ENCODE measurements at places on chromosomes 7 and 10. TPM values are rescaled to one million over a fixed set of nuclear protein-coding genes. Genes with fewer than 3 reads are reported as not detected.

INHBA gene
- not detected for total RNA-seq

DNA sequence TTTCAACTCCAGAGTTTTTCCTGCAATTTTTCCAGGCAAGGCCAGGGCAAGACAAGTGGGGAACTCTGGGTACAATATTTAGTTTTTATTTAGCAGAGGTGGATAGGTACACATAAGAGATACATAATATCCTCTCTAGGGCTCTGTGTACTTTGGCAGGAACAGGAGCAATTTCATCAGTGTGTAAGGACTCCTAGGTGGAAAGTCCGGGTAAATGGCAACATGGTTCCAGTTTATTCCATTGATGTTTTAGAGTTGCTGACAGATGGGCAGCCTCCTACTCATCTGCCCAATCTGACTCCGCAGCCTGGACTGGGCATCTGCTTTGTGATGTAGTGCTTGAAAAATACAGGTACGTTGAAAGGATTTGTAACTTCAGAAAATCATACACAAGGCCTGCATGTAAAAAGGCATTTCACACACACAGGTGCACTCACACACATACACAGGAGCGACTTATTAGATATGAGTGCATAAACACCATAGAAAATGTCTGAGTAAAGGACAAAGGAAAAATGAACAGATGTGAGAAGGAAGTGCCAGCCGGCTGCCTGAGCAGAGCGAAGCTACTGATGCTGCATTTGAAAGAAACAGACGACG is 5.7 kb downstream of the PON1 start:
- DNase-seq = no peak

DNA sequence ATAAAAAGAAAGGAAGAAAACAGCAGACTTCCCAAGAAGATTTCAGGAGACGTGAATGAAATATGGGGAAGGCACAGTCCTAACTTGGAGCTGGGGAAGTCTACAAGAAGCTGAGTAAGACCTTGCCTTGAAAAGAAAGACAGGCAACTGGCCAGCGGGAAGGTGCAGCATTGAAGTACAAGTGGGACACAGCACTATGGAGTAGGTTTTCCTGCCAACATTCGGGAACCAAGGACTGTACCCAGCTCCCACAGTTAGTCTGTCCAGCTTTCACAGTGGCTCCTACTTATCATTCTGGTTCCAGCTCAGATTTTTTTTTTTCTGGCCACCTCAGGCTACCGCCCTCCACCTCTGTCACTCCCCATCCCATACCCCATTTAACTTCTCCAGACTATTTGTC is 10.0 kb downstream of the HPS1 start:
- no peak for DNase-seq

DNA sequence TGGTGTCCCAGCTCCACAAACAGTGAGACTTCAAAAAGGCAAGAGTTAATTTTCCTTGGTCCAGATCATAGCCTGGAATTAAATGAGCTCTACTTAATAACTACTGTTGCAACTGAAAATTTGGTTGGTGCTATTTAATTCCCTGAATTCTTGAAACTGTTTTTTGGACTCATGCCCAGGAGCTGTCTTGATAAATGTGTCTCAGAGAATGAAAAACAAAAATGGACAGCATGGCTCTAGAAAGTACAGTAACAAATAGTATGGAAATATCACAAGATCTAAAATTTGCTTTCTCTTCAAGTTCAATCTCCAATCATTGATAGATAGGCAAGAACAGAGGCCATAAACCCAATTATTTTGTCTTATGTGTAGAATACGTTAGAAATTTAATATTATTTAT is 42.5 kb downstream of the CCDC71L start:
- DNase-seq = no peak

DNA sequence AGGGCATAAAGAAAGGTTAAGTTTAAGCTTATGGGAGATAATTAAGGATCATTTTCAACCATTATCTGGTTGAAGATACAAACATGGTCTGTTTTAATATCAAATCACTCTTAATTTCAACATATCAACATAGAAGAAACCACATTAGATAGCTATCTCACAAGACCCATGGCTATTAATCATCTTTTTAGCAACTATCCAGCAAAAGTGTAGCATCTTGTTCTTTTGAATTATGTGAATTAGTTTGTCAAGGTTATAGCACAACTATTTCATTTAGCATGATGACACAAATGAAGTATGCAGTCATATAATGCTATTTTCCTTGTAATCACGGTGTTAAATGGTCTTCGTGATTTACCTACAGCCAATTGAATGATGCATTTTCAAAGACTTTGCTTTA is 58.9 kb upstream of the PPP1R9A start:
- no peak for DNase-seq

DNA sequence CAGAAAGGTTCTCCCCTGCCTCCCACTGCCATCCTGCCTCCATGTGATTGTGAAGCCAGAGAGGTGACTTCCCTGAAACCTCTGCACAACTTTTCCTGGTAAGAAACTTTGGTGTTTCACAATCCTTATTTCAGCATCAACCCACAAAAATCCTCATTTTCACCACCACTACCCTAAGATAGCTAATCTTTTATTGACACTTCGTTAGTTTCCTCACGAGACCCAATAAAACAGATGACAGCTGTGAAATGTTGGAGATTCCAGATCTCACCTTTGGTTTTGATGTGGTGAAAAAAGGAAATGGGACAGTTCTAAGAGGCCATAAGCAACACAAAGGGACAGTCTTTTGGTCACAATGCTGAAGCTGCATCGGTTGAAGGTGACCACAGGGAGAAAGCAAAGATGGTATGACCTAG is 59.9 kb upstream of the TM9SF3 start:
- DNase-seq = no peak

SEC61A2 gene
- total RNA-seq = 10.0 TPM

OR2A42 gene
- 0.04 TPM for total RNA-seq

- DNase-seq = peak; percentile 52
These were observed at the start of gene SPAG6 for GRCh38 chr10:22345301-22346095. TSS of gene SPAG6 (plus strand) at chr10:22345496. CDS start at chr10:22345612, 116 bp downstream.

DNA sequence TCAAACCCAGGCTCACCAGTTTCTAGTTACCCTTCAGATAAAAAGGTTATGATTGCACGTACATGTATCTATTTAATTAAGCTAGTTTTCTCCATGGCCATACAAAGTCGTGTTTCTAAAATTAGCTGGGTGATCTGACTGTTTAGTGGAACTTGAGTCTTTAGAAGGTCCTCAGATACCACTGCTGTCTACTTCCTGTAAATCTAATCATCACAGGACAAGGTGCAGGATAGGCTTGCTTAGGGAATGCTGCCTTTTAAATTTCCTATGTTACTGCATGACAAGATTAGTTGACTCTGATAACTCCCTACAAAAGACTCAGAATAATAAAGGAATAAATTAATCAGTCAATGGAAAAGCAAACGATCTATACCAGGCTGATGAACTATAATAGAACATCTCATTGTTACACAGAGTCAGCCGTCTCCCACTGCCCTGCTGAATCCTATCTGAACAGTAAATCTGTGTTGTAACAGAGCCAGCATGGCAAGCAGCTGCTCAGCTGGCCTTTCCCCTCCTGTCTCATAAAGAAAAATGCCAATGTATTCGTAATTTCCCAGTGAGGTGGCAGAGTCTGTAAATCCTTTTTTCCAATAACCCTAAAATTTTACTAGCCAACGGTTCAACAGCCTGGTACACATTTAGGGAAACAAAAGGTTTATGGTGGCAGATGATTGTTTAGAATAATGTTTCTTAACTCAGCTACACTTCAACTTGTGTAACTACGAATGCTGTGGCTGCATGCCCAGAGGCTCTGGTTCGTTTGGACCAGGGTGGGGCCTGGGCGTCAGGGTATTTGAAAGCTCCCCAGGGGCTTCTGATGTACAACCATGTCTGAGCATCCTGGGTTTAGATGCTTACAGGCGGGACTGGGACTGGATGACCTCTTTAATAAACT is 318.0 kb downstream of the PAXIP1 start:
- no peak for DNase-seq

GDF2 gene
- not detected for total RNA-seq

PYROXD2 gene
- total RNA-seq = 6.2 TPM

CLRN3 gene
- total RNA-seq = not detected

- DNase-seq = no peak
These were observed 251.7 kb upstream of the CXCL12 start for GRCh38 chr10:44636625-44637024.

- no peak for DNase-seq
These were observed 52.3 kb upstream of the MSMB start for GRCh38 chr10:46098386-46098785.

GNAI1 gene
- total RNA-seq = 0.45 TPM

DNA sequence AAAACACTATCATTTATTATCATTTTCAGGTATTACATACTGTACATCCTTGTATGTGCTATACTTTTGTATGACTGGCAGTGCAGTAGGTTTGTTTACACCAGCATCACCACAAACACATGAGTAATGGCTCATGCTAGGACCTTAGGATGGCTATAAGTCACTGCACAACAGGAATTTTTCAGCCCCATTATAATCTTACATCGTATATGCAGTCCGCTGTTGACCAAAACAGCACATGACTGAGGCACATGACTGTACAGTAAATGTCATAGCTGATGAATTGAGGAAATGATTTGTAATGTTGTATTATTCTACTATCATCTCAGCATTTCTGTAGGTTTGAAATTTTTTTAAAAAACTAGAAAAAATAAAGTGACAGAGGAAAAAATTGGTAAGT is 38.6 kb downstream of the BPGM start:
- no peak for DNase-seq

Measured in activated CD4-positive, alpha-beta T cell treated with anti-CD3 and anti-CD28 coated beads, Interleukin-2, amount 10 ng/mL, durations not matched to agents 7 days and 5 days (primary cell).